ENCODE measurements at places on chromosomes 3 and 15.

GRCh38 chr3:127814325-127814781 is 8.0 kb downstream of the MGLL start:
- peak overlapping the region; percentile 98 for H3K27ac ChIP-seq
- peaks cover 59% of the 10 kb centered on the region for H3K4me1 ChIP-seq
- DNase-seq = no peak
- H3K4me3 ChIP-seq = peak overlapping the region; percentile 58

DNA sequence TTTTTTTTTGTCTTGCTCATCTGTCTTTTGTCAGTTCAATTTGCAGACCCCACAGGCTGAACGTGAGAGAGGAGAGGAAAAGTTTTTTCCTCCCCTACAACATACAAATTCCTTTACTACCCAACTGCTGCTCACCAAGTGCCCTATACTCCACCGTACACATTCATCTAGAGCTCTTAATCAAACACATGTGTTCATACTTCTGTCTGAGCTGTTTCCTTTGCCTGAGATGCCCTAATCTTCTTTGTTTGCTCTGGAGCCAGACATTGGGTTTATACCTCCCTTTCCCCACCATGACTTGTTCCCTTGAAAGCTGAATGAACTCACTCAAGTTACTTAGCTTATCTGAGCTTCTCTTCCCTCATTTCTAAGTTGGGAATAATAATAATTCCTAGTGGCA is 122.7 kb upstream of the RASGRP1 start:
- H3K4me3 ChIP-seq = no peak overlapping the region
- no peaks in the 10 kb centered on the region for H3K27me3 ChIP-seq
- no peak overlapping the region for H3K27ac ChIP-seq
- peaks cover 4% of the 10 kb centered on the region for H3K4me1 ChIP-seq

- no peak overlapping the region for H3K4me3 ChIP-seq
- H3K27ac ChIP-seq = no peak overlapping the region
- H3K4me1 ChIP-seq = no peaks in the 10 kb centered on the region
- DNase-seq = no peak
- H3K36me3 ChIP-seq = peaks cover 6% of the 10 kb centered on the region
- no peaks in the 10 kb centered on the region for H3K27me3 ChIP-seq
Observed at GRCh38 chr3:116809208-116809607, 99.6 kb downstream of the TUSC7 start.

DNA sequence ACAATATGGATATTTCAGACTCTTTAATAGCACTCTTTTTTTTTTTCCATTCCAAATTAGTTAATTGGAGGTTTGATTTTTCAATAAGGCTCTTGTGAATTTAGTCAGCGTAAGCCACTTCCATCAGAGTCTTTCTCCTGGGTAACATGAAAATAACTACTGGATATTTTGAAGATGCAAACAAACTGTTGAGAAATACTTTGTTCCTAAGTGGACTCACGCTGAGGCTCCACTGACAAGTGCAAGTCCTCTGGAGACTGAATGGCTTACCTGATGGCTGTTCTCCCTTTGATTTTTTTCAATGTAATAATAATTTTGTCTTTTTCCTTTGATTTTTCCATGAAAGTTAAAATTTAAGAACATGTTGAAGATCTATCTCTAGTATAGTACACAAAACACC is 26.0 kb upstream of the TM4SF1 start:
- H3K36me3 ChIP-seq = no peaks in the 10 kb centered on the region
- H3K27ac ChIP-seq = no peak overlapping the region
- no peaks in the 10 kb centered on the region for H3K27me3 ChIP-seq

- peak overlapping the region; percentile 44 for H3K4me3 ChIP-seq
- H3K27ac ChIP-seq = peak overlapping the region; percentile 87
Observed at GRCh38 chr15:93477188-93477587, 388.2 kb upstream of the RGMA start.

- no peak within 1 kb of the TSS for H3K4me3 ChIP-seq
- H3K4me1 ChIP-seq = no peaks in the 10 kb centered on the region
- H3K27me3 ChIP-seq = no peaks in the 10 kb centered on the region
- DNase-seq = no peak
Observed at GRCh38 chr3:32951410-32951811, at the start of gene CCR4. Gene CCR4, plus strand, starts transcription at chr3:32951644. Its CDS starts 1,779 bp downstream, at chr3:32953423.

DNA sequence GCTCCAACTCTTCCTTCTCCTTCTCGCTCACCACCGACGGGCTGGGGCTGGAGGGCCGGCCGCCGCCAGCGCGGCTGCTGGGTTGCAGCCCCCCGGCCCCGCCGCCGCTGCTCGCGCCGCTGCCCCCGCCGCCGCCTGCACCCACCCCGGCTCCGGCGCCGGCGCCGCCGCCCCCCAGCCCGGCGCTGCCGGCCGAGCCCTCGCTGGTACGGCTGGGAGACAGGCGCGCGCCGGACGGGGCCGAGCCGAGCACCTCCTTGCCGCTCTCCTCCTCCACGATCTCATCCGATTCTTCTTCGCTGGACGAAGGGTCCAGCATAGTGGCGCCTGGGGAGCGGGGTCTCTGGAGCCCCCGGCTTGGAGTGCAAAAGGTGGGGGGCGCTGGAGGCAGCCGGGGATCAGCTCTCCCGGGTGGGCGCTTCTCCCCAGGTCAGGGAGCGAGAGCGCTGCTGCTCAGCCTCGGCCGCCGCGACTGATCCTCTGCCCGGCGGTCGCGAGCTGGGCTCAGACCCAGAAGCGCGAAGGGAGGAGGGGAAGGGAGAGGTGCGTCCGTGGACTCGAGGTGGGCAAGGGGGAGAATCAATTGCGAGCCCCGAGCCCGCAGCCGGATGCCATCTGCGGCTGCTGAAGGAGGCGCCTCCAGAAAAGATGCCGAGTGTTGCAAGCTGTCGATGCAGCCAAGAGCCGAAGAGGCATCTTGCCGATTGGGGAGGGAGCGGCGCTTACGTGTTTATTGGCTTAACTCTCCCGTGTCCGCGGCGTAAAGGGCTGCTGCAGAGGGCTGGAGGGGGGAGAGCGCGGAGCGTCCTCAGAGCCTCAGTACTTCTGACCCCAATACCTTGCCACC is at the start of gene CADPS:
CADPS (minus strand) TSS at position 706 of the 847 bp plus-strand sequence; CDS start at position 319, 387 bp downstream.
- H3K27me3 ChIP-seq = peaks cover 91% of the 10 kb centered on the region
- H3K27ac ChIP-seq = no peak within 1 kb of the TSS
- H3K4me3 ChIP-seq = peak within 1 kb of the TSS; percentile 90
- H3K4me1 ChIP-seq = peaks cover 21% of the 10 kb centered on the region
- H3K36me3 ChIP-seq = no peaks in the 10 kb centered on the region
